ENCODE measurements at places on chromosomes 1 and 21.

GRCh38 chr1:23385119-23385621 is 15.5 kb upstream of the ZNF436 start:
- no peak for DNase-seq

DNA sequence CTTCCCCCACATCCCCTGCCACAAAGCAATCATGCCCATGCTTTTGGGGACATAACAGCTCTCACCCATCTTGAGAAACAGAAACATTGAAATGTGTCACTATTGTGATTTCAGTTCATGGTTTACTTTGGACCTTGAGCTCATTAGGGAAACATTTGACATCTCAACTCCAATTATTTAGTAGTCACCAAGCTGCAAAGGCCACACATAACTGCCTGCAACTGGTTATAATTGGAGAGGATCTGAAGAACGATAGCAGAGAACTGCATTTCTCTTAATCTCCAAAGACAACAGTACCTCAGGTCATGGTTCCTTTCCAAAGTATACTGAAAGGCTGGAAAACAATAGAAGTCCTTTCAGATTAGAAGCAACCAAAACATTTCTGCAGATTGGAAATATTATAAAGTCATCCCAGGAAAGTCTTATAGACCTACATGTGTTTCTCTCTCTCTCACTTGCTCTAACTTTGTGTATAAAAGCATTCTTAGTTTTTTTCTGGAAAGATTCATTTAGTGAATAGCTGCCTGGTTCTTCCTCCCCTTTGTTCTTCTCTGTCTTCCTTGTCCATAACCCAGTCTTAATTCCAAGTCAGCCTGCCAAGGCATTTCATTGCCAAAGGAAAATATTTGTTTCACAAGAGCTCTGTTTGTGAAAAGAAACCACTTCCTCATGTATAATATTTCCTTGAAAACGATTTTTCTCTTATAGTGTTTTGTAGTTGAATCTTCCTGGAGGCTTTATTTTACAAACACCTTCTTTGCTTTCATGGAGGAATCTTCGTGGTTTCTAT is 426.8 kb downstream of the ADGRL2 start:
- DNase-seq, result no peak

DNA sequence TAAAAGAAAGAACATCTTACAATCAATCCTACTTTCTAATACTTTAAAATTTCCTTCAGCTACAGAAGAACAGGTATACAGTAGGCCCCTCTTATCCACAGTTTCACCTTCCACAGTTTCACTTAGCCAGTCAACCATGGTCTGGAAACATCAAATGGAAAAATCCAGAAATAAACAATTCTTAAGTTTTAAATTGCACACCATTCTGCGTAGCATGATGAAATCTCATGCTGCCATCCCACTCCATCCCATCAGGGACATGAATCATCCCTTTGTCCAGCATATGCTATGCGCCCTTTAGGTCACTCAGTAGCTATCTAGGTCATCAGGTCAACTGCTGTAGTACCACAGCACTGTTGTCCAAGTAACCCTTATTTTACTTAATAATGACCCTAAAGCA is 67.7 kb downstream of the HSF2BP start:
- no peak for DNase-seq

DNA sequence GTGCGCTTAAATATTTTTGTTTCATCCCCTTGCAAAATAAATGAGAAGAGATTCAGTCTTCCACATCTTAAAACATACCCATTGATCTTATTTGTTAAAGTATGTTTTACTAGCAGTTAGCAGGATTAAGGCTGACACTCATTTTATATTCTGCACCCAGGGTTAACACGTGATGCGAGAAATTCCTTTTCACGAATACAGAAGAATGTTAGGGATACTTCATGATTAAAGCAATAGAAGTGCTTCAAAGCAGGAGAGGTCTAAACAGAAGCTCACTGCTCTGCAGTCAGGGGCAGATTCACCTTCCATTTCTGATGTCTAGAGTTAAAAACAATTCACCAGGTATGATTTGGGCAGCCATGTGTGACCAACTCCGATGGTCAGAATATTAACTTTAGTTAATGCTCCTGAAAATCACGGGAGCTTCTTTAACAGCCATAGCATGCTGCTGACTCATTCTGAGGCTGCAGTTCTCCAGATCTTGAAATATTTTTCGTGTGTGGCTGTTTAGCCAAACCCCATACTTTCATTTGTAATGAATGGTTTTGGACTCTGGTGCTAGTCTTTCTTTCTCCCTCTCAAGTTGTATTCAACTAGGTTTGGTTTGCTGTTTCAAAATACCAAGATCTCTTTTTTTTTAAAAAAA is 19.7 kb downstream of the BCAR3 start:
- DNase-seq, result peak; percentile 65

Measured in HS-27A (cell line).